NCI-H2107 (cell line): ENCODE measurements at places on chromosomes 13 and 19.
A peak's percentile ranks its signal among the peaks of the same experiment; 100 is the strongest.

GRCh38 chr13:40207001-40207478 lies 459.4 kb downstream of the FOXO1 start:
- no peak for DNase-seq

GRCh38 chr19:53511933-53512374 lies 26.0 kb upstream of the ZNF331 start:
- no peak for DNase-seq

DNA sequence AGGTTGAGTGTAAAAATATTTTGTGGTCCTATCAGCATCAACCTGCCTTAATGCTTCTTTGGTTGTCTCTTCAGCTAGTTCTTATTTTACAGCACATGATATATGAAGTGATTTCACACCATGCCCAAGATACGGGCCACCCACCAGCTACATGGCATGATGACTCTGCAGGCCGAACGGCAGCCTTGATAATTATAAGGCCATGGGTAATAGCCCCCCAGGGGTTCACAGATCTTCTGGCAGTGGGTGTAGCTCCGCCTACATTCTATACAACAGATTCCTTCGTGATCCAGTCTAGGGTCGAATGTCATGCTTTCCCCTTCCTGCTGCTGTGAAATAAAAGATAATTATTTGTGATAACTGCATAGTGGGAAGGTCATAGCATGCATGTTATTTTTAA lies 36.1 kb downstream of the CNMD start:
- DNase-seq: no peak

GRCh38 chr13:25860265-25860664 lies 191.6 kb downstream of the SHISA2 start:
- DNase-seq: no peak

- no peak for DNase-seq
These were observed 49.5 kb upstream of the PABPC3 start for GRCh38 chr13:25046274-25046984.

DNA sequence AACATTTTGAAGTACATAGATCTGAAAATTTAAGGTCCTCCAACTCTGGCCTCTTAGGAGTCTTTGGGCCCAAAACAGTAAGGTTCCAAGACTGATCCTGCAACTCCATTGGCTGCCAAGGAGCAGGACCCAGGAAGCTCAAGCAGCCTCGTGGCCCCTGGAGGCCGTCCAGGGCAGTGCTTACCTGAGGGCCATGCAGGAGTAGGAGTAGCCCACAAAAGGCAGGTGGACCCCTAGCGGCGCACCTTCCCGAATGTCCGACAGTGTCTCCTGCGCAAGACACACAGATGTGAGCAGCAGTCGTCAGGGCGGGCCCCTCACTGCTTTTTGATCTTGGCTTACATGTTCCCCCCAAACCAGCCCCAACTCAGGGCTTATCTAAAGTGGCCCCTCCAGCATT lies 5.7 kb upstream of the SIX5 start:
- no peak for DNase-seq

- DNase-seq: no peak
These were observed 6.1 kb downstream of the FSD1 start for GRCh38 chr19:4310247-4311121.

- no peak for DNase-seq
These were observed 225.0 kb downstream of the FGF14 start for GRCh38 chr13:102176846-102177245.

GRCh38 chr19:46384396-46384795 lies 29.0 kb downstream of the CCDC8 start:
- no peak for DNase-seq

- no peak for DNase-seq
These were observed 2.3 kb downstream of the NOVA2 start for GRCh38 chr19:45971260-45971902.

DNA sequence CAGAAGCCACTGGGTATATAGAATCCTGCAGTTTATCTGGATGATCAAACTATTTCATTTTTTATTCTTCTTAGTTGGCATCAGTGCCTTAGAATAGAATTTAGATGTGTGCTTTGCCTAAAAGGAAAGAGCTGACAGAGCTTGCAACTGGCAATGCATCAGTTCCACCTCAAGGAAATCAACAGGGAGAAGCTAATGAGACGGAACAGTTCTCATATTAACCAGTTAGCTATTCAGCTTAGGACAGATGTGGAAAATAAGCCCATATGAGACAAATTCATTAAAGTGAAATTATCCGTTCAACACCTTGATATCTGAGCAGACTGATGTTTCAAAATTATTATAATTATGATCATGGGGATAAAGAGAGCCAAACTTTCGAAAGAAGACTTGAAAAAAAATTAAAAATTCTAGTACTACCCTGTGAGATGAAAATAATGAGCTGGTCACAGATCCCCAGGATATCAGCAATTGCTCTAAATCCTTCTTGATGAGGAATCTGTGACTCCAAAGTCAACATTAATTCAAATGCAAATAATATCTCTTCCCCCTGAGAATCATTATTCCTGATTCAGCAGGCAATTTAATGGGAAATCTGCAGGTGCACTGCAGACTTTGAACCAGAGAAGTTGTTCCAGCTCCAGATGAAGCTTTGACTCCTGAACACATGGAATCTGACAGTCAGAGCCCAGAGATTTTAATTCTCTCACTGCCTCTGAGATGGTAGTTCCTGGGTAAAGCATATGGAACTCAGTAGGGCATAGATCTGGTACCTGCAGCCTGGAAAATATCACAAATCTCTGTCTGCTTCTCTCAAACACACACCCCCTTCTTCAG lies 486.8 kb downstream of the FOXO1 start:
- DNase-seq: no peak

GRCh38 chr13:23159760-23160637 lies 20.8 kb upstream of the SGCG start:
- no peak for DNase-seq

GRCh38 chr19:34838753-34839431 lies 65.9 kb upstream of the ZNF599 start:
- DNase-seq: no peak

DNA sequence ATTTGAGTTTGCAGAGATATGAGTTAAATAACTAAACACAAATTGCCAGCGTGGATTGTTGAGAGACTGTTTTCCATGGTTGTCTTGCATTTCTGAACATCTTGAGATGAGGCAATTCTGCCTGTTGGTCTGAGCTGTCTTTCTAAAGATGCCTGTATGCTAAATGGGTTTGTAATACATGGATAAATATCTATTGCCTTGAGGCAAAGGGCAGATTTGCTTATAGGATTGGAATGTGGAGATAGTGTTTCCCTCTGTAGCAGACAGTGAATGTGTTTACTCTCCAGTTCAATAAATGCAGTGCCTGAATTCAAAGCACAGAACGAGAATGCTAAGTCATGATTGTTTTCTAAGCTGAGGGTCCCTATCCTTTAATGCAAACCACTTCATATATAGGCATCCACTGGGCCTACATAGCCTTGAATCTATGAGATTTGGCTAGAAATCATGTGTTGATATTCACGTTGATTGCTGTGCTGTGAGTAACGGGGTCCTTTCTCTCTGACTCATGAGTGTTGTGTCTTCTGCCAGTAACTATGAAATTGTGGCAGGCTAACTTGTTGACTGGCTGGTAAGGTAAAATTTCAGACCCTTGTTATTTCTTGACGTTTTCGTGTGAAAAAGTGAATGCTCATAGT lies 2554.8 kb downstream of the PCDH9 start:
- no peak for DNase-seq

DNA sequence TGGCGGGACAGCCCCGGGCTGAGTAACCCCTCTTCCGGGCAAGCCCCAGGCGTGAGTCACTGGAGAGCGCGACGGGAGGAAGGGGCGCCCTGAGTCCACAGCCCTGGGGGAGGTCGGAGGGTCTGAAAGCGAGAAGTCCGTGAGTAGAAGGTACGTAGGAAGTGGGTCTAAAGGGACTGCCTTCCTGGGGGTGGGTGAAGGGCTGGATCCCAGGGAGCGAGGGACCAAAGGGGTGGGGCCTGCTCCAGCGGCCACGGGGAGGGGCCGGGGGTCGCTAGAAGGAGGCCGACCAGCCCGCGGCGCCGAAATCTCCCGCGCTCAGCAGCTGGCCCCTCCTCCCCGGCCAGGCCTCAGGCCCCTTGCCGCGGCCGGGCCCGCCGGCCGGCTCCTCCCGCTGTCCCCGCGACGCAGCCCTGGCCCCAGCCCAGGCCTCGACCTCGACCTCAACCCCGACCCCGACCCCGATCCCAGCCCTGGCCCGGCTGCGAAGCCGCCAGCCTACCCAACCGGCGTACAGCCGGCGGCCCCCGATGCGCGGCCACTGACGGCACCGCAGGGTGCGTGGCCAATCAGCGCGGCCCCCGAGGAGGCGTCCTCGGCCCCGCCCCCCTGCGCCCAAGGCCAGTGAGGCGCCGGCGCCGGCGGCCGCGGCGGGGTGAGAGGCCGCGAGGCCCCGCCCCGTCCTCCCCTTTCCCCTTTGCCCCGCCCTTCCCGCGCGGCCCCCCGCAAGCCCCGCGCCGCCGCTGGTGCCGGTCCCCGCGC lies 22.6 kb downstream of the IPO5 start:
- DNase-seq: peak; percentile 68

GRCh38 chr19:28489776-28490175 lies 723.2 kb downstream of the UQCRFS1 start:
- no peak for DNase-seq

- DNase-seq: peak; percentile 77
These were observed at the start of gene TMC4 for GRCh38 chr19:54172471-54173358. Gene TMC4, minus strand, starts transcription at chr19:54173160. Its CDS starts 43 bp downstream, at chr19:54173117.

- DNase-seq: no peak
These were observed 57.3 kb downstream of the MBD3L2B start for GRCh38 chr19:6963937-6964336.

GRCh38 chr19:50311723-50312635 lies 17.2 kb downstream of the KCNC3 start:
- DNase-seq: no peak

- no peak for DNase-seq
These were observed 406.9 kb downstream of the FGF9 start for GRCh38 chr13:22077764-22078163.

GRCh38 chr19:35513628-35514281 lies at the start of gene DMKN:
Gene DMKN, minus strand, starts transcription at chr19:35513649. Its CDS starts 174 bp downstream, at chr19:35513475.
- no peak for DNase-seq

GRCh38 chr13:21833921-21834320 lies 163.0 kb downstream of the FGF9 start:
- DNase-seq: no peak
